ENCODE measurements at places on chromosomes 6 and 20.

GRCh38 chr6:155078331-155078745 is 83.2 kb downstream of the TIAM2 start:
- DNase-seq, result no peak

DNA sequence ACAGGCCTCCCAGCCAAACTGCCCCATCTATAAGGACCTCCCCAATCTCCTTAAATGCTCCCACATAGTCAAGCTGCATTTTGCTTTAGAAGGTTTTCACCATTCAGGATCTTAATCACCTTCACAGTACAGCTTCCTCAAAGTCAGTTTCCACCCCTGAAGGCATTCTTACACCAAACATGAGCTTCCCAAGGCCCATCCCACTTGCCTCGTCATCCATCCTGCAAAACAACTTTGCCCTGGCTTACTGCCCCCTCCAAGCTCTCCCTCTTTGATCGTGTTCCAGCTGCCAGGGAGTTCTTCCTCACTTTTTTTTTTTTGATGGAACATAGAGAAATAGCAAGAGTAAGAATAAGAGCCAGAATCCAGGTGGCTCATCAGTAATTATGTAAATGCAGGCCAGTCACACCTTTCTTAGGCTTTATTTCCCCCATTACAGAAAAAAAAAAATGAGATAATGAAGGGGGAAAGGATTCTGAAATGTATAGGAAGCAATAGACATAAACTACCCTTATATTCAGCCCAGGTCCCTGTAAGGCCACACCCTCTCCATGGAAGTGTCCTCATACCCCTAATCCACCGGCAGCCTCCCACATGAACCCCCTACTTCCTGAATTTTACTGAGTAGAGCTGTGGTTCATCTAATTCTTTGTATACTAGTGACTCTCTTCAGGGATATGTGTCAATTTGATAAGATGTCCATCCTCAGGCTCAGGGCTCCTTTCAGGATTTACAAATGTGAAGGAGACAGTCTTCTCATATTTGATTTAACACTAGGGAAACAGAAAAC is 12.7 kb downstream of the TRIM27 start:
- no peak for DNase-seq

- no peak for DNase-seq
These were observed 9.4 kb upstream of the FRMD1 start for GRCh38 chr6:168088161-168089053.

DNA sequence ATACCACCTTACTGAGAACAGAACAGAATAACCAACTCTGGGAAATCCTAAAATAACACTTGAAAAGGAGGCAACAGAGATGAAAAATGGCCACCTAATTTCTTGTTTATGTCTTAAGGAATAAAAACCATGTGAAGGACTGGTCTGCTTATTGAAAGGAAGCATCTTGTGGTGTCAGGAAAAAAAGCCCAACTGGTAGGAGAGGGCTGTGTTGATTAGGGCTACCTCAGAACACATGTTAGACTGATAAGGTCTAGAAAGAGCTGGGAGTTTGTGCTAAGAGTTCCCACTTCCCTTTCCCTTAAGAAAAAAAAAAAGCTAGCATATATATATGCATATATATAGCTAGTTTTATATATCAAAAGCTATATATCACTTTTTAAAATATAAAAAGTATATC is 425.3 kb upstream of the BTBD3 start:
- no peak for DNase-seq

- DNase-seq, result no peak
These were observed 334.2 kb downstream of the MEI4 start for GRCh38 chr6:77987035-77987384.

DNA sequence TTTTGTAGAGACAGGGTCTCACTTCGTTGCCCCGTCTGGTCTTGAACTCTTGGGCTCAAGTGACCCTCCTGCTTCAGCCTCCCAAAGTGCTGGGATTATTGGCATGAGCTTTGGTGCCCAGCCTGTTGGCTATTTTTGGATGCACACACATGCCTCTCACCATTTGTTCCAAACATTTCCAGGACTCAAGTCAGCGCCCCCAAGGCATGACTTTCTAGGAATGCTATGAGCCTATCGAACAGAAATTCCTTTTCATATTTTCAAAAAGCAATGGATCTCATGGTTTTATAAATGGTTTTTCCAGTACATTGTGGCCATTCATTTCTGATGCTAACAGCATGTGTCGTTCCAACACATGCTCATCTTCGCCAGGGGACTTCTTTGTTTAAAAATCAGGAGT is 119.3 kb upstream of the NAA20 start:
- DNase-seq, result no peak

- no peak for DNase-seq
These were observed 374.3 kb downstream of the LMBRD1 start for GRCh38 chr6:69422475-69422874.

- no peak for DNase-seq
These were observed 58.3 kb downstream of the COL12A1 start for GRCh38 chr6:75147512-75147911.

DNA sequence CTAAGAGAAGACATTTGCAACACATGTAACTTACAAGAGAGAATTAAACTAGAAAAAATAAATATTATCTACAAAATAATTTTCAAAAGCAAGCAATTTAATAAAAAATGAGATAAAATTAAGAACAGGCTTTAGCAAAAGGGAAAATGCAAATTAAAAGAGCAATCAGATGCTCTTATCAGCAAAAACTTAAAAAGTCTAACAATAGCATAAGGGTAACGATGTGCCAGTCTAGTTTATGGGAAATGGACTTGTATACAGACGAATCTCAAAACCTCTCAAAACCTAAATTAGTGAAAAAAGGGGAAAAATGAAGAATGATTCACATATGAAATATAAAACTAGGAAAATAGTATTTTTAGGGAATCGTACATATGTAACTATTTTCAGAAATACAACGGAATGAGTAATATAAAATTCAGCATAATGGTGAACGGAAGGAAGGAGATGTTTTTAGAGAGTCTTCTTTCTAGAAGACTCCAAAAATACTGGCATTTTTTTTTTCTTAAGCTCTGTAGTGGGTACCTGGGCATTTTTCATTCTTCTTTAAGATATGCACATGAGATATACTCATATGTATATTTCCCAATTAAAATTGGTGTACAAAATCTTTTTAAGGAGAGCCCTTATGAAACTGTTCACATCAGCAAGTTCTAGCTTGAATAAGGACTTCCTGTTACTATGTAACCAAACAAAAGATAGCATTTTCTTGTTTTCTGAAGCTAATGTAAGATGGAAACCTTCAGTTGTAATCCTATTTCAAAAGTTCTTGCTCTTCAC is 927 bp upstream of the MANEA start:
- DNase-seq, result no peak

GRCh38 chr6:26267083-26267589 is 97.9 kb upstream of the BTN3A2 start:
- no peak for DNase-seq

DNA sequence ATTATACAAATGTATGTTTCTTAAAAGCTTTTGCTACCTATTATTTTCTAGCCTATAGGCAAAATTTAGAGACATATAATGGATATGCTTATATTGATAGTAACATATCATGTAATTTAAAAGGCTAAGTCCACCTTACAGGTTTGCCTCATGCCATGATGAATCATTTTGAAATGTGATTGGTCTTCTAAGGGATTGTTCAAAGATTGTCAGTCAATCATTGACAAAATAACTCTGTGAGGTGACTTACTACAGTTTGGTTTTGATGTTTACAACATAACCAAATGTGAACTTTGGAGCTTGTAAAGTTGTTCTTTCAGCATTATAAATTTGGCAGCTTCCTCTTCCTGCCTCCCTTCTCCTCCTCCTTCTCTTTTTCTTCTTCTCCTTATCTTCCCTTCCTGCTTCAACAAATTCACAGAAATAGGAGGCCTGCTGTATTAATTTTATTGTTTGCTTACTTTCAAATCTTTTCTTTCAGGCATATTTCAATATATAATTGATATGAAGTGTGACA is 39.7 kb upstream of the ZFP64 start:
- no peak for DNase-seq

DNA sequence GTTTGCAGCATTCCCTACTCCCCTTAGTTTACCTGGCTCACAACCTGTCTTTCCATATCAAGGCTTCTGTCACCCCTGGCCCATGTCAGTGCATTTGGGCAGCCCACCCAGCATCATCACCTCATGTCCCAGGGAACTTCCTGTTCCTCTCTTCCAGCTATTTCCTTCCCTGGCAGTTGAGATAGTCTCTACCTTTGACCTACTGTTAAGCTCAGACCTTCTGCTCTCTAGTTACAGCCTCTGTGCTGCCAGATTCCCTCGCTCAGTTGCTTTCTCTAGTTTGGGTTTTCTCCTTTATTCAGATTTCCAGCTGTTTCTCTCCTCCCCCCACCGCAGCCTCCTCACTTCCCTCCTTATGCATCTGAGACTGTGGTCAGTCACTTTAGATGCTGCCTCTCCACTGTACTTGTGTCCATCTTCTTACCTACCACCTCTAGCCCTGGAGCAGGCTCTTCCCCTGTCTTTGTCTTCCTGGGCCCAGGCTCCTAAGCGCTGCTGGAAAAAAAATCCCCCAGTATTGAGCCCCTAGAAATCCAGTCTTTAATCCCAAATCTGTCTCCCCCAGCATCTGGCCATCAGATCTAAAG is 16.3 kb downstream of the PTPN1 start:
- DNase-seq, result no peak

DNA sequence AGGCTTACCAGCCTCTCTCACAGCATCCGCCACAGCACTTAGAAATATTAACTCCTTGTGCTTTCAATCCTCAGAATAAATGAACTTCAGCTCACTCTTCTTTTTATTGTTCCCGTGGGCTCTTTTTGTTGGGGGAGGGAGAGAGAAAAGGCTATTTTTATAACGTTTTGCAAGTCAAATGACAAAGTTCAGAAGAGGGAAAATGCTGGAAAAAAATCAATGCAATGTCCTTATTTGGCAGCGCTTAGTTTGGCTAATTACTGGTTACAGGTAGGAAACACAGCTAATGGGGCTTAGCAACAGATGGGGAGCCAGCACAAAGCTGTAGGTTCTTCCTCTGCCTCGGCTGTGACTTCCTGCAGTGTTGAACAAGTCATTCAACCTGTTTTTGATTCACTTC is 1067.0 kb upstream of the MAP3K7 start:
- no peak for DNase-seq

GRCh38 chr6:70045413-70045812 is 179.1 kb downstream of the COL19A1 start:
- no peak for DNase-seq

GRCh38 chr6:156659822-156660198 is 117.4 kb upstream of the ARID1B start:
- no peak for DNase-seq

GRCh38 chr6:159977255-159977903 is 8.5 kb downstream of the IGF2R start:
- DNase-seq, result no peak

Measured in GM18507 (cell line).